ENCODE measurements at places on chromosomes 16 and 17. TPM values are rescaled to one million over a fixed set of nuclear protein-coding genes. Genes with fewer than 3 reads are reported as not detected.

The LRRC59 gene
- 239 TPM for total RNA-seq

The ABCC3 gene
- 131 TPM for total RNA-seq

The CFAP20 gene
- 51.4 TPM for total RNA-seq

The CASKIN1 gene
- 0.35 TPM for total RNA-seq

The ATP2C2 gene
- 0.10 TPM for total RNA-seq

The PGP gene
- total RNA-seq, result 35.5 TPM

The OR2C1 gene
- not detected for total RNA-seq

The PNMT gene
- total RNA-seq, result not detected

The AANAT gene
- 0.48 TPM for total RNA-seq

The HOXB1 gene
- not detected for total RNA-seq

The CA5A gene
- total RNA-seq, result not detected

The SPNS2 gene
- 15.2 TPM for total RNA-seq

The EXOC3L1 gene
- 0.29 TPM for total RNA-seq

The SBK1 gene
- 0.28 TPM for total RNA-seq

The KRTAP16-1 gene
- total RNA-seq, result not detected

The B4GALNT2 gene
- total RNA-seq, result 0.44 TPM

The ITPRIPL2 gene
- total RNA-seq, result 17.6 TPM

The CYLD gene
- 12.2 TPM for total RNA-seq

The GAS2L2 gene
- 0.06 TPM for total RNA-seq

The CD300H gene
- total RNA-seq, result 0.31 TPM

The CARHSP1 gene
- 146 TPM for total RNA-seq

The NGFR gene
- total RNA-seq, result 0.66 TPM

The HAS3 gene
- 52.3 TPM for total RNA-seq

The CD300E gene
- total RNA-seq, result not detected

The PTGES3L gene
- total RNA-seq, result 1.2 TPM

The EVPLL gene
- total RNA-seq, result not detected

The NARF gene
- total RNA-seq, result 46.9 TPM

The KRTAP9-7 gene
- total RNA-seq, result not detected

The CNGB1 gene
- total RNA-seq, result 0.49 TPM

The ITGAD gene
- total RNA-seq, result 0.16 TPM

The HOXB6 gene
- total RNA-seq, result 5.1 TPM

The FOXJ1 gene
- total RNA-seq, result 0.70 TPM

The RAMP2 gene
- 0.63 TPM for total RNA-seq

The RNF227 gene
- total RNA-seq, result 1.2 TPM

The TENT4B gene
- 9.7 TPM for total RNA-seq

The KRT33B gene
- total RNA-seq, result not detected

The HBA2 gene
- 0.88 TPM for total RNA-seq

The LGALS9 gene
- 1.6 TPM for total RNA-seq

The TEX19 gene
- total RNA-seq, result 0.39 TPM

The VWA3A gene
- 0.07 TPM for total RNA-seq

The WFDC1 gene
- not detected for total RNA-seq

The TNFSF13 gene
- 0.70 TPM for total RNA-seq

Measured in A549 treated with Mapracorat at 1 μM for 4 hours (cell line).